ENCODE measurements at places on chromosomes 4 and X.

DNA sequence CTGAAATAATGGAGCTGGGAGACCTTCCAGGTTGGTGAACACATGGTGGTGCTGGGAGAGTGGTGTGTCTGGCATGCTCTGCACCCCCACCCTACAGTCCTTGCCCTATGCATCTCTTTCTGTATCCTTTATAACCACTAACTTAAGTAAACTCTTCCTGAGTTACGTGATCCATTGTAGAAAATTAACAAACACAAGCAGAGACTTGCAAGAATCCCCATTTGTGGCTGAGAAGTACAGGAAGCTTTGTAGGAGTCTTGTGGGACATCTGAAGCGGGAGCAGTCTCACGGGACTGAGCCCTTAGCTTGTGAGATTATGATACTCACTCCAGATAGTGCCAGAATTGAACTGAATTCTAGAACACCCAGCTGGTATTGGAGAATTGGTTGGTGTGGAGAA, 14.3 kb upstream of the FAM13A start:
- DNase-seq, result no peak

DNA sequence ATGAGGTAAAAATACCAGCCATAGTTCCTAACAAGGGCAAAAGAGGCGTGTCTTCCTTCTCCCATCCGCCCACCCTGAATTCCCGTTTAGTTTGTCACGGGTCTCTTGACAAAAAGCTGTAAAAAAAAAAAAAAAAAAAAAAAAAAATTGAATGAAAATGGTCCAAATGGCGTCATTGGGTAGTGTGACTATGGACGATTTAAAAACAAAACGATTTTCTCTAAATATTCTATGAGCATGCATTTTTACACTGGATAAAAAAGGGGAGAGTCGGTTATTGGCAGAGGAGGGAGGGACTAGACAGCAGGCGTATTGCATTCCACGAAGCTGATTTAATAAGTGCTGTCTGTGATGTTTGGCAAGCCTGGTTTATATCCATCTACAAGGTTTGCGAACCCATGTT, at the start of gene FAM133A:
Gene FAM133A (plus strand): TSS at position 338 of the 403 bp plus-strand sequence. CDS start 35,214 bp downstream, outside the sequence.
- peak; percentile 4 for DNase-seq

- DNase-seq, result no peak
Observed at GRCh38 chrX:29652484-29652883, 562.9 kb upstream of the MAGEB2 start.

- no peak for DNase-seq
Observed at GRCh38 chrX:100969936-100970335, 428 bp downstream of the ARL13A start.

DNA sequence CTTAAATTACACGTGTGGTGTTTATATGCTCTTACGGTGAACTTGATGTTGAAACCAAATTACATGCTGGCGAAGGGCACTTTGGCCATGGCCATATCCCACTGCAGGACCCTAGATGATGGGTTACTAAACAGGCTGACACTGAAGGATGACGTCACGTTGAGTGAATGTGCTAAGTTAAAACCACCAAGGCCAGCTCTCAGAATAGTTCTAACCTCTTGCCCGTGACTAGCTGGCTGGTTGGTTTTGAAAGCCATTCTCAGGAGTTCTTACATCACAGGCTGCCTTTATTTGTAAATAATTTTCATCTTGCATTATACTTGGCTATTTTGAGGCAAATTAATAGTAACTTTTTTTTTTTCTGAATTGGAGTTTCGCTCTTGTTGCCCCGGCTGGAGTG, 41.3 kb upstream of the PHEX start:
- DNase-seq, result no peak

- no peak for DNase-seq
Observed at GRCh38 chr4:74047152-74047551, 8.7 kb upstream of the CXCL3 start.

DNA sequence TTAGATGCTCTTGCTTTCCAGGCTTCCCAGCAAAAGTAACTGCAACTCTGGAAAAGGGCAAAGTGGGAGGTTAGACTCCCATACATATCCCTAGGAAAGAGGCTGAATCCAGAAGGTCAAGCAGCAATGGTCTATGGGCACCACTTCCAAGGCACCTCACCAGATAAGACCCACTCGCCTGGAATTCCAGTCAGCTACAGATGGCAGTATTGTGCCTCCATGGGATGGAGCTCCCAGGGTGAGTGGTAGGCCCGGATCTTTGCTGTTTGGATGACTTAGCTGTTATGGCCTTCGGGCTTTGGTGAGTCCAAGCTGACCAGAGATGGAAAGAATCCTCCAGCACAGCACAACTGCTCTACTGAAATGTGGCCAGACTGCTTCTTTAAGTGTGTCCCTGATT, 688.0 kb downstream of the PCDH19 start:
- no peak for DNase-seq

DNA sequence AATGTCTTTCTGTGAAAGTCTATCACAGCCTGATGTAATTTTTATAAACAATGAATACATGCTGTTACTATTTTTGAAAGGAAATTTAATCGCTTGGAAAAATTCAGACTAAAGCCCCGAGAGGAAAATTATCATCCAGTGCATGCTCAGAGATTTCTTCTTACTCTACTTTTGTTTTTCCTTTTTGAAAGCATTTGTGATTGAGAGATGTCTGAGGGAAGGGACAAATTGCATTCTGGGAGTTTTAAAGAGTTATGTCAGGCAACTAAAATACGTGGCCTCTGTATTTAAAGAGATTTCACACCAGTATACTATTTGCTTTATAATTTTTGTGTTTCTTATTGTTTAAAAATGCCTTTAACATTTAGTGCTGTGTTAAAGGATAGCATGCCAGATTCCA, 1.4 kb upstream of the ZFX start:
- no peak for DNase-seq

DNA sequence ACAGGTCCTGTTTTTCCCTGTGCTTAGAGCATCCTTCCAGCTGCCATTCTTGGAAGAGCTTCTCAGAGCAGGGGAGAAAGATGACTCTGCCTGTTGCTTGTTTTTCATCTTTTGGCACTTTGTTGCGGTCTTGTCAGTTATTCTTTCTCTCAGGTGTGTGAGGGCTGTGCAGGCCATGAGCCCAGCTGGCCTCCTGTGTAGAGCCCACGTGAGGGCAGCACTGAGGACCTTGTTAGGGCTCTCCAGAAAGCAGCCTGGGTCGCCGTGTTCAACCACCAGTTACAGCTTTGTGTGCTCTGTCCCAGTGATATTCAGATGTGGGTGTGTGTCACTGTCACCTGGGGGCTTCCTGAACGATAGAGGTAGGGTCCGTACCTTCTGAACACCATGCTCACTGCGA, 52.8 kb downstream of the NOP14 start:
- DNase-seq, result no peak

DNA sequence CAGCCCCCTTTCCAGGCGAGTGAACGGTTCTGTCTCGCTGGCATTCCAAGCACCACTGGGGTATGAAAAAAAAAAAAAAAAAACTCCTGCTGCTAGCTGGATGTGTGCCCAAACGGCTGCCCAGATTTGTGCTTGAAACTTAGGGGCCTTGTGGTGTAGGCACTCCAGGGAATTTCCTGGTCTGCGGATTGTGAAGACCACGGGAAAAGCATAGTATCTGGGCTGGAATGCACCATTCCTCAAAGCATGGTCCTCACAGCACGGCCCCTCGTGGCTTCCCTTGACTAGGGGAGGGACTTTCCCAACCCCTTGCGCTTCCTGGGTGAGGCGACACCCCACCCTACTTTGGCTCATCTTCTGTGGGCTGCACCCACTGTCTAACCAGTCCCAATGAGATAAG, 516.8 kb upstream of the FAM241A start:
- DNase-seq, result no peak

- no peak for DNase-seq
Observed at GRCh38 chrX:151631822-151632221, 63.4 kb upstream of the PRRG3 start.

DNA sequence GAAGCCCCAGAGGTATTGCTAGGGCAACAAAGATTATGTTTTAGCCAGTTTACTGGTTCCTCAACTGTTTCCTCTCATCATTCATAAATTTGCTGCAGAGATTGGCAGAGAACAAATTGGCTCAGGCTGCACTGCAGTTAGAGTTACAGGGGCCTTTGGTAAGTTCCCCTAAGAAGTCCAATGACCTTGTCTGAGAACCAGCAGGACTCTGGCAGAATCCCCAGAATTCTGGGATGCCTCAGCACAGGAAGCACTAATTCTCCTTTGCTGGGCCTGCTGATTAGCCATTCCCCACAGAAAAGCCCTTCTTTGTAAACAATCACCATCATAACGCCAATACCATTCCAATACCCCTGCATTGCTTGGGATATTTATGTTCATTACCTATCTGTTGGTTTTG, 151.3 kb downstream of the USP46 start:
- no peak for DNase-seq

- DNase-seq, result no peak
Observed at GRCh38 chr4:99438405-99438780, 3.3 kb upstream of the ADH7 start.

- DNase-seq, result no peak
Observed at GRCh38 chr4:1208266-1208961, 36.0 kb upstream of the SPON2 start.

DNA sequence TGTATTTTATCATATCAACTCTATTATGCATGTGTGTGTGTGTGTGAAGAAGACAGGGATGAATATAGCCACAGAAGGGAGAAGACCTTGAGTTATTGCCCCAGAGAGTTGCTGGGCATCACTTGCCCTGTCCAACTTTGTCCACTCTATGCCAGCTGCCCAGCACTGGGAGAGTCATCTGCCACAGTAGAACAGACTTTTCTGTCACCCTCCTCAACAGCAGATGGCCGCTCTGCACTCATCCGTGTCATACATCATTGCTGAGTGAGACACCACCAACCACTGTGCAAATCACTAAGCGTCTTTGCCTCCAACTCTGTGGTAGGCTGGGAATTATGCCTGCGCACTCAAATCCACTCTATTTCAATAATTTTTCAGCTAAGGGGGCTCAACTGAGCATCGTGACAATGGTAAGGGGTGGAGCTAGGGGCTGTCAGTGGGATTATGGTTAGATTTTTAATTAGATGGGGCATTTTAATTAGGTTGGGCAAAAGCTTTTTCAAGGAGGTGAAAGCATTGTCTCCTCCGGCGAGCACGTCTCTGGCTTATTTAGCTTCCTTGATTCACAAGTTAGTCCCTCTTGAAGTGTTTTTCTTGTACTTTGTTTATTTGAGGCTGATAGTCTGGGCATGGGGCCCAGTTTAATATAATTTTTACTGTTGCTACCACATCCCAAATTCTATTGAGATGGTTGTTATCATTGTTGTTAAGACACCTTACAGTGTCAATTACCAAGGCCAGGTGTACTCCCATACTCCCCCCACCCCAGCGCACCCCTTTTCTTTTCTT, 100.1 kb upstream of the KLF3 start:
- DNase-seq, result no peak

DNA sequence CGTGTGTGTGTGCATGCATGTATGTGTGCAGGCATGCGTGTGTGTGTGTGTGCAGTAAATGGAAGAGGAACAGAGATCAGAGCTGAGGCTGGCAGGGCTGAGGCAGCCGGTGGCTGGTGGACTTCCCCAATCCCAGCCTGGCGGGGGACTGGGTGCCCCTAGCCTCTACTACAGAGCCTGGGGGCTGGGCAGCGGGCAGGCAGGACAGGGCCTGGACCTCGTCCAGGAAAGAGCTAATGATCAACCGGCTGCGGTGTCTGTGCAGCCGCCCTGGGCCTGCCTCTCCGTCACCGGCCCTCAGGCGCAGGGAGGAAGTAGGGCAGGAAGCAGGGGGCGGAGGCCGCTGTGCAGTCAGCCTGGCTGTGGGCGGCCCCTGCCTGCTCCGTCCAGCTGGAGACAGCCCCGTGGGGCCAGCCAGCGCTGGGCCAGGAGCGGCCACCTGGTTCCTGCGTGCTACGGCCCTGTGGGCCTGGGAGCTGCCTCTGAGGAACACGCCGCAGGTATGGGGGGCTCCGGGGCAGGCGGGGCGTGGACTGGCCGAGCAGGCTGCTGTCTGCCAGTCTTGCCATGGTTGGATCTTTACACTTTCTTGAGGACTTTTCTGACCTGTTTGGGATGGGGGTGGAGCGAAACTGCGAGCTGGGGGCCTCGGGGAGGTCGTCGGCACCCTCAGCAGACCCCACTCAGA, at the start of gene SH3TC1:
Gene SH3TC1 (plus strand): TSS at position 385 of the 688 bp plus-strand sequence. CDS start 5,905 bp downstream, outside the sequence.
- DNase-seq, result peak; percentile 37

DNA sequence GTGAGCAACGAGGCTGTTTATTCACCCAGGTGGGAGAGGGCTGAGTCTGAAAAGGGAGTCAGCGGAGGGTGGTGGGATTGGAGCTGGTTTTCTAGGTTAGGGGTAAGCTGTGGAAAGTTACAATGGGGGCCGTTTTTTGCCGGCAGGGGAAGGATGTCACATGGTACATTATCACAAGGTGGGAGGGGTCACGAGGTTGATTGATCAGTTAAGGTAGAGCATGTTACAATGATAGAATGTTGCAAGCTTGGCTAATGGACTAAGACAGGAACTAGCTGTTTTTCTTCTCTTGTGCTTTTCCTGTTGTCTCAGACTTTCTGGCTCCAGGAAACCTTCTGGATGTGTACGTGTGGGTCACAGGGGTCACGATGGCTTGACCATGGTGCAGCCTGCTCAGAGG, 536.3 kb upstream of the HTR2C start:
- no peak for DNase-seq

GRCh38 chr4:110087070-110087708, 111.2 kb downstream of the ELOVL6 start:
- DNase-seq, result no peak

GRCh38 chr4:46390355-46391058, 579 bp upstream of the GABRA2 start:
- DNase-seq, result no peak

GRCh38 chrX:148416142-148416541, 84.3 kb upstream of the AFF2 start:
- no peak for DNase-seq

All from T-helper 22 cell (primary cell).